ENCODE measurements at places on chromosomes 6 and 20.

DNA sequence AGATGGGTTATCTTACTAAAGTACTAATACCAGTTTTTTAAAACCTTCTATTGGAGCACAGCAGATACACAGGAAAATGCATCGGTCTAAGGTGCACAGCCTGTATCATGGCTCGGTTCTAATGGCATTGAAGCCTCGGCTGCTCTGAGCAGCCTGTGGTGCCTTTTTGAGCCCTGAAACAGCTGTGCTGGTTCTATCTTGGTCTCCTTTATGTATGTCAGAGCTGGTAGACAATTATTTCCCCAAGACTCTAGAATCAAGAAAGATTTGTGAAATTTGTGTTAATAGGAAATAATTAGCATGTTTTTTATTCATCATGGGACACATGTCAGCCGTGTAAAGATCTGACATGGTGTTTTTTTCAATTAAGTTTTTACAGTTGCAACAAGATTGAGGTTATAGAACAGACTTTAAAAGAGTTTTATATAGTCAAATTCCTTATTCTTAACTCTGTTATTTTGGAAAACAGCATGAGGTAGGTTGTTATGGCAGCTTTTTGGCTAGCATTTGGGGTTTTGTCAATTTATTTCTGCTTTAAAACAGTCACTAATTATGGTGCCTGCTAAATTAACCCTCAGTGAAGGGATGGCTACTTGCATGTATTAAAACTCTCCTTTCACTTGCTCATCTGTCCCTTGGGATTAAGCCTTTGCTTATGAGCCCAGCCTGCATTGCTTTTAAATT, 40.3 kb upstream of the C20orf144 start:
- no peak for DNase-seq

DNA sequence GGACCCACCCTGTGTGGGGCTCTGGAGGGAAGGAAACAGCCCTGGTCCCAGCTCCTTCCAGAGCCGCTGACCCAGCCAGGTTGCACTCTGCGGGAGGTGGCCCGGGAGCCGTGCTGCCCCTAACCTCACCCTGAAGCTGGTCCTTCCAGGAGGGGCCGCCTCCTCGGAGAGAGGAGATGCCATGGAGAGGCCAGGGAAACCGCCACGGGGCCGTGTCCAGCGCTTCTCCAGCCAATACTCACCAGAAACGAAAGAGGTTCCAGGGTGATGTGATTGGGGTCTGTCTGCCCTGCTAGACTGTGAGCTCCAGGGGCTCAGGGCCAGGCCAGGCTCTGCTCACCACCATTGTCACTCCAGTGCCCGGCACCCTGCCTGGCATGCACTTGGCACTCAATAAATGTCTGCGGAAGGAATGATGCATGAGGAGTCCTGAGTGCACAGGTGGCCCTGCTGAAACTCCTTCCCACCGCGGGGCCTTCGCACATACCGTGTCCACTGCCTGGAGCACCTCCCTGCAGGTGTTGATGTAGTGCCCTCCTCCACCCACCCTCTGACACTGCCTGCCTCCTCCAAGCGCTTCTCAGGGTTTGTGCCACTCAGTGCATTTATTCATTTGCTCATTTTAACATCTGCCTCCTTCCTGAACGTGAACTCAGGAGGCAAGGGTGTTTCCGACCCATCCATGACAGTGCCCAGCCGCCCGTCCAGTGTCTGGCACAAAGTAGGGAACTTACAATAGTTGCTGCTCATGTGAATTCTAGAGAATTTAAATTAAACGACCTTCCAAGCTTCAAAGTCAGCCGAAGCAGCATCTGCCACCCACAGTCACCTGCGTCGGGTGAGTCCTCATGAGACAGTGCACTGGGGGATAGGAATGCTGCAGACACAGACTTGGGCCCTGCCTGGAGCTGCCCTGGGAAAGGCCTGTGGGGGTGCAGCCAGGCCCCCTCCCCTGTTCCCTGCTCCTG, 30.3 kb downstream of the RBM38 start:
- DNase-seq, result no peak

DNA sequence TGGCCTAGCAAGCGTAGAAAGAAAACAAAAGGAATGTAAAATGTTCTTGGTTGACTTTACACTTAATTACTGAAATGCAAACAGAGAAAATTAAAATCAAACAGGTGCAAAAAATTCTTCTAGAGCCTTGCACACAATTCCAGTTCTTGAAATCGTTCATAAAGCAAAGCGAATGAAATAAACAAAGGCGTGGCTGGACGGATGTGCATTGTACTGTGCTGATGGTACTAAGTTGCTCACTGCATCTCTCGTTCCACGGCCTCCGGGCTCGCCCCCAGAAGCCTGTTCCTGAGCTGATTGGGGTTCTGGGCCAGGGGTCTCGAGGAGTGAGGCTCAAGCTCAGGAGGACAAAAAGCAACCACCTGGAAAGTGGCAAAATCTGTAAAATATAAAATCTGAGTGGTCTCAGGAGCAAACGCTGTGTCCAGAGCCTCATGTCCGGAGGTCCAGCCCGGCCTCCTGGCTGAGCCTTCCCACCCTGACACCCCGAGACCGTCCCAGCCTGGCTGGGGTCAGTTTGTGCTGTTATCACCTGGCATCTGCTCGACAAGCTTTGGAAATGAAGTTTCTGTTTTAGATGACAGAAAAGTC, 71.3 kb downstream of the TTLL2 start:
- DNase-seq, result no peak

DNA sequence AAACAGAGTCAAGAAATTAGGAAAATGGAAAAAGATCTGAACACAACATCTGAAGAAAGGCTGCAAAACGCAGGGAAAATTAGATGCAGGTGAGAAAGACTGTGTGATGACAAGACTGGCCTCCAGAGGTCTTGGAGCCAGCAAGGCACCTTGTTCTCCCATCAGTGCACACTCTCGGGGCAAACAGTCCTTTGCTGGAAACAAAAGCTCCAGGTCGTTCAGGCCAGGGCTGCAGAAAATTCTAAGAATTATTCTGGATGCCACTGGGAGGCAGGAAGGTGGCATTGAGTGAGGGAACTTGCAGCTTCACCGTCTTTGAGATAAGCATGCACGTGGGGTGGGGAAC, 219.9 kb upstream of the SSTR4 start:
- DNase-seq, result no peak

DNA sequence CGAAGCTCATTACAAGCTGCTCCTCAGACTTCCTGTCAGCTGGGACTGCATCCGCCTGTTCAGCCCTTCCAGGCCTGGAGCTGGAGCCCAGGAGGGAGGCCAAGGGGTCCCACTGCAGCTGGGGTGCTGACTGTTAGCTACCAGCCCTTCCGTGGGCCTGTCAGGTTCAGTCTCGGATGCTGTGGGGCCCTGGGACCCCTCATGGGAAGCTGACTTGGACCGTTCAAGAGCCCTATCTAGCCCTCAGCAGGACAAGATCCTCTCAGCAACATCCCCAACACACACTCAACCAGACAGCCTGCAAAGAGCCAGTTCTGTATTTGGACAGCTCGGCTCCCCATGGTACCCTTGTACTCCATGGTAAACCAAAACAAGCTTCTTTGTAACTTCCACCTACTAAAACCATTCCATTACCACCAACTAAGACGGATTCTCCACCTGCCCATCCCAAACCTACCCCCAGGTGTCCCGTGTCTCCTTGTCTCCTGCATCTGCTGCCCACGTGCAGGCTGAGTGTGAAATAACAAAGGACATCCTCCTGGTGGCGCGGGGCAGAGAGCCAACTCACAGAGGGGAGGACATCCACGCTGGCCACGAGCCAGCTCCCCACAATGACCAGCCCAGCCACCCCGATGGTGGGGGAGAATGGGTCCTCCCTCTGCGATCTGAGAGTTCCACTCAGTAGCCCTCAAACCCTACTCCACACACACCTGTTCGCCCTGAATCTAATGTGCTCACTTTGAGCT, 111.2 kb downstream of the TAF4 start:
- DNase-seq, result no peak

DNA sequence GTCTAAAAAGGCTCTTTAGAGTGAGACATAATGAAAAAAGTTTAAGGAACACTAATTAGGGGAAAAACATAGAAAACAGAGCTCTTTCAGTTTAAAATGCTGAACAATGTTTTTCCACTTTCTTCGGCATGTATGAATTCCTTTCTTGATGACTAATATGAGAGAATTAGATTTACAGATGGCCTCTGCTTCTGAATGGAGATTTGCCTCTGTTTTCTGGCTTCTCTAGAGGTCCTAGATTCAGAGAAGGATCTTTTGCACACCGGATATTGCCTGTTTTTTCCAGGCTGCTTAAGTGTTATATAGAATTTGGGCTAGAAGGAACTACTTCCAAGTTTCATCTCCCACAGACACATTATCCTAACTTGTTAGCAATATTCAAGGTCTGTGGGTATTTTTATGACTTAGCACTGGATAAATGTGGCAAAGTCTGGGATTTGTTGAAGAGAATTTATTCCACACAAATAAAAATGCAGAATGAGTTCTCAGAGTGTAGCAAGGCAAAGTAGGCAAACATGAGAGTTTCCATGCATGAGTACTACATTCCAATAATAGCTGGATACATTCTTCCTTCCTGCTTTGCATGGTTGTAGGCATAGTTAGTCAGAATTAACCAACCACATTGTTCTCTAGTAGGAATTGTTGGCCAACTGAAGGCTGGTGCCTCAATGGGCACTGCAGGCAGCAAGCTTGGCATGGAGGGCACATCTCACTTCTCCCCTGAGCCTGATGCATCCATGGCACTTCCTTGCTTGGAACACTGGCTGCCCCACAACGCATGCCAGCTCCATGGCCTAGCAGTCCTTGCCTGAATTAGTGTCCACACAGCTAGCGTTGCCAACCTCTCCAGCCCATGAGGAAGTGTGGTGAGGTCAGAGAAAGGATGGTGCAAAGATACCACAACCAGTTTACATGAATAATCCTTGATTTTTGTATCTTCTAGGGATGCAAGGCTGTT, 224.2 kb downstream of the CLIC5 start:
- DNase-seq, result no peak

GRCh38 chr6:46893648-46894047, 28.1 kb downstream of the ADGRF5 start:
- DNase-seq, result no peak

DNA sequence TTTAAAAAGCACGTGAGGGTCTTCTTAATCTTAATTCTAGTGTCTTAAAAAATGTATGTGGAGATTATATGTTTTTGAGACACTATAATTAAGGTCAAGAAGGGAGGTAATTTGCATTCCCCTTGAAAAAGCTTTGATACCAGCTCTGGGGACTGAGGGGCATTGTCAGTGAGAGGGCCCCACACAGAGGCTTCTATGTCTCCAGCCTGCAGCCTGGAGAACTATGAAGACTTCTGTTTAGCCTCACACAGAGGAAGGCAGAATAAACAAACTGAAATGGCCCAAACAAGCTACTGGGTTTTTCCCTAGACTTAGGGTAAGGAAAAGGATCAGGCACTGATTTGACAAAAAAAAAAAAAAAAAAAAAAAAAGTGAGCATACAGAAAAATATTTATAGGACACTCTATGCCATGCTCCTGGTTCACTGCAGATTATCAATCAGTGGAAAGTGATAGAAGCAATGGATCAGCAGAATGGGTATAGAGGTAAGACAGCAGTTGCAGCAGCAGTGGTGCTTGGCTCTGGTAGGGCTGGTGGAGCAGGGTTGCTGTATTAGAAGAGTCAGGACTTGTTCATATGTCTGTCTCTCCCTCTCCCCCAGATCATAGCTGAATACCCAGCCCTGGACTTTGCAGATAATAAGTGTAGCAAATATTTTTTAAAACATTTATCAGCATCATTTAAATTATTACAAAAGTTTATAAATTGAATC, 85.4 kb downstream of the KLHL32 start:
- DNase-seq, result no peak

GRCh38 chr20:36569847-36570429, 3.5 kb upstream of the TGIF2 start:
- no peak for DNase-seq

- no peak for DNase-seq
Observed at GRCh38 chr6:87583822-87584221, 6.0 kb downstream of the RARS2 start.

GRCh38 chr6:137541534-137542063, 47.4 kb upstream of the OLIG3 start:
- no peak for DNase-seq

- DNase-seq, result no peak
Observed at GRCh38 chr6:130453230-130453629, 87.4 kb downstream of the TMEM200A start.

DNA sequence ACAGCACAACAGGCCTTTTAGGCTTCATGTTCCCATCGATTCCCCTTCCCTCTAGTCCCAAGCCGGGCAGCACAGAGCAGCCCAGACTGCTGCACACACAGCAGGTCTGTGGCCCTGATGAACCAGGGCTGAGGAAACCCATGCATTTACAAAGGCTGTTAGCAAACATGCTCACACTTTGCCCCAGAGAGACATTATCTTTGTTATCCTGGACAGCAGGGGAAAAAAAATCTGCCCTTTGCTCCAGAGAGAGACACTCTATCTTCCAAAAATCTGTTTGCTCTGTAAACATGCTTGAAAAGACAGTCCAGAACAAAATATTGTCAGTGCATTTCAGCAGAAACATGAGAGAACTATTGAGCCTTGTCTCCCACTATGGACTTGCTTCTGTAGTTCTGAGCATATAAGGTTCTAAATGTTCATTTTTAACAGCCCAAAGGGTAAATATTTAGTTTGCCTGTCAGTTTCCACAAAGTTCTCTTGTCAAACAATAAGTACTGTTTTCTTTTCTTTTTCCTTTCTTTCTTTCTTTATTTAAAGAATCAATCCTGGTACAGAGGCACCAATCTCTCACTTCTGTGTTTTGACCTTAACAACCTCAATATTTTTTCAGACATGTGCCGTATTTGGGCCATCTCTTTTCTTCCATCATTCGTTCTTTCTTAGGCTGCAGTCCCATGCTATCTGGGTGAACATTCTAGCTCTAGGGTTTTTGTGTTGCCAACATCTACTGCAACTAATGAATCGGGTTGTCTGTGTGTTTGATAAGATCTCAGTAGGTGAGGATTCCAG, 468.0 kb downstream of the EPM2A start:
- DNase-seq, result no peak

DNA sequence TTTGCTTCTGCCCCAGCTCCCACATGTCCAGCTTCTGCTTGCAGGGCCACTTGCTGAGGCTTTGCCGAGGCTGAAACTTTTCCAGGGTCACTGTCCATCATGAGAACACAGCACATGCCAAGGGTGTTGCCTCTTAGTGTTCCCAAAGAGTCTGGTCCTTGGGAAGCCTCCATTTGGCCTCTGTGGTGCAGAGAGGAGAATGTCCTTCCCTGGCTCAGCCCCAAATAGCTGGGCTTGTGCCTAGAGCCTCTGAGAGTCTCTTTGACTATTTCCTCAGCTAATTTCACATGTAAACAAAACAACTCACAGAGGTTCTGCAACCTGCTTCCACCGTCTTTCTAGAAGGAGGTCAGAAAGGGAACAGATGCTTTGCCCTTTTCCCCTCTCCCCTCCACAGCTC, 40.4 kb upstream of the RAB23 start:
- no peak for DNase-seq

GRCh38 chr20:36786246-36786645, 12.7 kb upstream of the DSN1 start:
- no peak for DNase-seq
